ENCODE measurements at places on chromosomes 1 and 21. TPM values are rescaled to one million over a fixed set of nuclear protein-coding genes. Genes with fewer than 3 reads are reported as not detected.

ITLN2 gene
- total RNA-seq, result not detected

- no peak for DNase-seq
- H3K4me1 ChIP-seq, result no peaks in the 10 kb centered on the region
- no peak overlapping the region for H3K27ac ChIP-seq
- no peaks in the 10 kb centered on the region for H3K36me3 ChIP-seq
- no peaks in the 10 kb centered on the region for H3K27me3 ChIP-seq
These were observed 48.5 kb downstream of the NR5A2 start for GRCh38 chr1:200075938-200076546.

- no peaks in the 10 kb centered on the region for H3K4me1 ChIP-seq
- H3K27me3 ChIP-seq, result no peaks in the 10 kb centered on the region
- DNase-seq, result no peak
- no peak overlapping the region for H3K27ac ChIP-seq
- no peaks in the 10 kb centered on the region for H3K36me3 ChIP-seq
These were observed 37.2 kb upstream of the SCCPDH start for GRCh38 chr1:246687002-246687401.

C8B gene
- not detected for total RNA-seq

All from aorta (tissue), 5 donors.